Cerebellum (tissue), 4 donors: ENCODE measurements at places on chromosomes 2 and 18.

DNA sequence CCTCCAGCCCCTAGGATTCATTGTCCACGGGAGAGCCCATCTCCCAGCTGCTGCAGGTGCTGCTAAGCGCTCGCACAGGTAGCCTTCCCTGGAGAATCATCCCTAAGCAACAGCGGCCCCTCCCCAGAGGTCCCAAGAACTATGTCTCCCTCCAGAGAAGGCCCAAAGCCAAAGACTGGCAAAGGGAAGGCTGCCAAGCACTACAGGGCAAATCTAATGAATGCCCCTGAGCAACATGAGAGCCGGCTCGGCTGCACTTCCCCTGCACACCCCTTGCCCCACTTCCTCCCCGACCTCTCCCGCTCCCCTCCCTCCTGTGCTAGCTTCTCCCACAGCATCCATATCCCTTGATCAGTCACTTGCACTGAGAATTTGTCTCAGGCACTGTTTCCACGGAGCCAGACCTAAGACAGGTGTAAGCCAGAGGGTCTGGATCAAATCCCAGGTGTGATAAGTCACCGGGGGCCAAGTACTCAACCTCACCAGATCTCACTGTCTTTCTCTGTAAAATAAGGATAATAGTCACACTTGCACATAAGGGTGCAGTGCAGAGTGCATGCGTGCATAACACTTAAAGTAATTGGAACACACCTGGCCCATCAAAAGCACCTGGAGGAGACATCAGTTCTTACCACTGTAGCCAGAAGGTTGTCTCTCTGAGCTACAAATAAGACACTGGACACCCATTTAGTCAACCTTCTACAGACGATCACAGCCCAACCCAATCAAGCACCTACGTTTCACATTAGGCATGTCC, 20.1 kb upstream of the COL6A3 start:
- no peak for DNase-seq

DNA sequence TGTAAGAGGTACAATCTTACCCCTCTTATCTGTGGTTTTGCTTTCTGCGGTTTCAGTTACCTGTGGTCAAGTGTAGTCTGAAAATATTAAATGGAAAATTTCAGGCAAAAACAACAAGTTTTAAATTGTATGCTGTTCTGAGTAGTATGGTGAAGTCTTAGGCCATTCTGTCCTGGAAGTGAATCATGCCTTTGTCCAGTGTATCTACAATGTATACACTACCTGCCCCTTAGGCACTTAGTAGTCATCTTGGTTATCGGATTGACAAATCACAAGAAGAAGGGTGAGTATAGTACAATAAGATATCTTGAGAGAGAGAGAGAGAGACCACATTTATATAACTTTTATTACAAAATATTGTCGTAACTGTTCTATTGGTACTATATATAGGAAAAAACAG, 43.5 kb downstream of the RAB3GAP1 start:
- DNase-seq = no peak

- DNase-seq = no peak
Measured at GRCh38 chr18:28095041-28095440, 81.9 kb downstream of the CDH2 start.

DNA sequence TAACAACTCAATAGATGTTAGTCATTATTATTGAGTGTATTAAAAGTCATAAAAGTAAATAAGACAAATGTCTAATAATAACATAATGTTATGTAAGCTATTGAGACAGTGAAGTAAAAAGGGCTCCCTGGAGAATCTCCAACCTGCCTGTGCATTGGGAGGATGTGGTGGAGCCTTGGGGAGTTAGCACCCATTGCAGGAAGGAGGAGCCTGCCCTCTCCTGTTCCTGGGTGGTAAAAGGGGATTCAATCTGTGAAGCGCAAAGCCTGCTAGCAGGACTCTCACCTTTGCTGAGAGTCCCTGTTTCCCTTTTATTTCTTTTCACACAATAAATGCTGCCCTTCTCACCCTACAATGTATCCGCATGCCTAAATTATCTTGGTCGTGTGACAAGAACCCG, 206.1 kb downstream of the RAB3GAP1 start:
- no peak for DNase-seq

- DNase-seq = no peak
Measured at GRCh38 chr18:3653851-3654441, 204.0 kb downstream of the TGIF1 start.

GRCh38 chr2:39525636-39526412, 88.7 kb upstream of the MAP4K3 start:
- no peak for DNase-seq

DNA sequence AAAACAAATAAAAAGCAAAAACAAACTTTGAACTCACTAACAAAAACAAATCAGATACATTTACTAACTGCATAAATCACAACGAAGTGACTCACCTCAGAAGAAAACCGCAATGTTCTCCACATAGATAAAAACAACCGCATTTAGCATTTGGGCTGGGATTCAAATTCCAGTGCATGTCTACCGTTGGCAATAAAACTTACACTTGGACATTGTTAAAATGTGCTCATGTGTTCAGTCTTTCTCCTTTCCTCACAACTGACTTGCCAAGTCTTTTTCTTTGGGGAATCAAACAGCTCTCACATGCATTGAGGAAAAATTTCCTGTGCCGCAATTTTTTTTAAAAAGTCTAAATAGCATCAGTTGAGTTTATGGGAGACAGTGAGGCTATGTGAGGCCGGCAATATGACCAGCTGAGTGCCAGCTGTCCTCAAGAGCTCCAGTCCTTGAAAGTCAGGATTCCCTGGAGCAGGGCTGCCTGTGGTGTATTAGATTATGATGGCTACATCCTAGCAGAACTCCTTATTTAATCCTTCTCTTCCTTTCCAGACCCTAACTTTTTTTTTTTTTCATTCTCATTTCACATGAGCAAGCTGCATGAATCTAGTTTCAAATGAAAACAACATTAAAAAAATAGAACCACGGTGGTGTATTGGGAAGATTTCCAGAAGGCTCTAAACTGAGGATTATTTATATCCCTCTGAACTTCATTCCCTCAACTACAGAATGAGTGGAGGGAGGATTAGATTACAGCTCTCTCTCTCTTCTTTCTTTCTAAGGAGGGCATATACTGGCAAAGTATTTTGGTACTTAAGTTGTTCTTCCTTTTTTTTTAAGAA, 70.2 kb upstream of the MEIS1 start:
- no peak for DNase-seq

DNA sequence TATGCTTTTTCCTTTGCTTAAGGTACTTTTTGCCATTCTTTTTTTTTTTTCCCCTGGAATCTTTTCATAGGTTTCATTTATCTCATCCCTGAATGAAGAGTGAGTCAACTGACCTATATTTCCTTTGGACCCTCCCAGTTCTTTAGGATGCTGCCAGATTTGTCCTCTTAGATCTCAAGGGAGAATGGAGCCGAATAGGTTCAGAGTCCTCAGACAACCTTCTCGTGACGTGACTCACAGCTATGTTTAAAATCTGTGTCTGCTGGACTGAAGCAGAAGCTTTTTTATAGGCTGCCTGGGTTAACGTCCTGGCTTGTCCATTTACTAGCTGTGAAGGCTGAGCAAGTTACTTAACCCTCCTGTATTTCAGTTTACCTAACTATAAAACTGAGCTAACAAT, 358.6 kb downstream of the DLGAP1 start:
- no peak for DNase-seq
